Skin of body (tissue), 3 donors: ENCODE measurements at places on chromosomes 1 and 21. TPM values are rescaled to one million over a fixed set of nuclear protein-coding genes. Genes with fewer than 3 reads are reported as not detected.

GRCh38 chr1:89936694-89937093 lies 58.2 kb upstream of the ZNF326 start:
- no peak for DNase-seq

IL20 gene
- 0.59 TPM for total RNA-seq

- no peak for DNase-seq
These were observed 2.5 kb downstream of the VWA1 start for GRCh38 chr1:1437904-1438376.

GRCh38 chr1:206931709-206932108 lies 10.0 kb upstream of the FCMR start:
- DNase-seq = no peak

DNA sequence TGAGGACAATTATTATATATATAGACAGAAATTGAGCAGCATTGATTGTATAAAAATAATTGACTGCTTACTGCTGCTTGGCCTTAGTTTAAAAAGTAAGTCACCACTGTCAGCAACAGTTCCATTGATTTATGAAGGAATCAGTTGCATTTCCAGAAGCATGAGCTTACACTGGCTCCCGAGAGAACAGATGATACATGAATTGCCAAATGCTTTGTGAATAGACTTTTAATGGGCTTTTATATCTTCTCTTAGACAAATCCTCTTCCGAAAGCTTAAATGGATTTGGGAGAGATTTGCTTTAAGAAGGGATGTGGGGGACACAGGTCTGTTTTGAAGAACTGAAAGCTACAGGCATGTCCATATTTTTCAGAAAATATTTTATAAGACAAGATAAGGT lies 7.5 kb downstream of the FHAD1 start:
- peak; percentile 4 for DNase-seq

DNA sequence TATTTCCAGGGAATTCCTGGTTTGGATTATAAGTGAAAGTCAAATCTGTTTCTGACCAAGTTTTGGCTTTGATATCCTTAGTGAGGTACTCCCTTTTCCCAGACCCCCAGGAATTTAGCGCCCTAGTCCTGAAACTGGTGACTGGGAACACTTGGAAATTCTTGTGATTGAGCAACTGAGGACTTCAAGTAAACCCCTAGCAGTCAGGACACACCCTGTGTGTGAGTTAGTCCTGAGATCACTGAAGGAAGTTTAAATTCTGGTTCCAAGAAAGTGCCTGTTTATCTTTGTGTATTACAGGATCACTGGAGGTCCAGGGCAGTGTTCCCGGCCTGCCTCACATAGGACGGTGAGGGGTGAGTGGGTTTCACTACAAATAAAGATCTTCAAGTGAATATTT lies 95.1 kb upstream of the F3 start:
- DNase-seq = no peak
